ENCODE measurements at places on chromosomes 5 and 9. TPM values are rescaled to one million over a fixed set of nuclear protein-coding genes. Genes with fewer than 3 reads are reported as not detected.
A peak's percentile ranks its signal among the peaks of the same experiment; 100 is the strongest.

DNA sequence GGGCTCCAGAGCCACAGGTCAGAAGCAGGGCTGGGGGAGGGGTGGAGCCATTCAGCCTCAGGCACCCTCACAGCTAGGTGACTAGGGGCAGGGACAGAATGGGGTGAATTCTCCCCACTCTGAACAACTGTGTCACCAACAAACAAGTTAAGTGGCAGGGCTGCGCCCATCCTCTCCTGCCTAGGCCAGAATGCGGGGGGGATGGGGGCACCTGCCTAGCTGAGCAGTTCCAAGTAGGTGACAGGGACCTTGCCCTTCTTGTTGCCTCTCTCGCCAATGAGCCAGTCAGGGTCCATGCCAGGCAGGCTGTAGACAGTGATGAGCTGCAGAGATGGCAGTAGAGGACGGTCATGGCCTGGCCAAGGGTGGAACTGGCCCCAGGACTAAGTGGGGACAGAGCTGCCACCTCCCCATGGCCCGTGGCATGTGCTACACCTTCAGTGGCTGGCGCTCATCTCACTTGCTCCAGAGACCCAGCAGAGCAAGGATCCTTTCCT is 19.6 kb downstream of the SH3GLB2 start:
- no peak for DNase-seq
- H3K27ac ChIP-seq: no peak overlapping the region
- peaks cover 92% of the 10 kb centered on the region for H3K36me3 ChIP-seq
- no peaks in the 10 kb centered on the region for H3K27me3 ChIP-seq
- H3K4me1 ChIP-seq: peaks cover 48% of the 10 kb centered on the region
- no peak overlapping the region for H3K4me3 ChIP-seq

DNA sequence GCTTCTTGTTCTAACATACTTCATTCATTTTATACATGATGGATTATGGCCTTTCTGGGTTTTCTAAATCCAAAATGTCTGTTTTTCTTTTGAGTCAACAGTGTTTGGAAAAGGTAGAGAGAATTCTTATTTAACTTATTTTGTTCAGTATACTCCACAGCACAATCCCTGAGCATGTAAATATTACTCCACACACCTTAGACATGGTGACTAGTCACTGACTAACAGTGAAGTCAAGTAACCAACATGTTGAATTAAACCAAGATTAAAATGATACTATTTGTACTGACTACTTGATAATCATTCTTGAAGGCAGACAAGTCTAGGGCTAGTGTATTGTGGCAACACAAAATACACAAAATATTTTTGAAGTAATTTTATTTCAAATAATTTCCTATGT is 55.0 kb downstream of the HAPLN1 start:
- no peaks in the 10 kb centered on the region for H3K27me3 ChIP-seq
- no peak overlapping the region for H3K4me3 ChIP-seq
- no peak overlapping the region for H3K27ac ChIP-seq
- H3K36me3 ChIP-seq: no peaks in the 10 kb centered on the region

The SLC34A3 gene
- not detected for total RNA-seq

GRCh38 chr5:112397690-112398089 is 21.4 kb downstream of the EPB41L4A start:
- H3K27ac ChIP-seq: no peak overlapping the region
- H3K4me3 ChIP-seq: no peak overlapping the region
- DNase-seq: no peak
- H3K36me3 ChIP-seq: no peaks in the 10 kb centered on the region
- 0 out of 2 replicates have a peak, but pooled peaks cover 7% of the 10 kb centered on the region for H3K27me3 ChIP-seq

DNA sequence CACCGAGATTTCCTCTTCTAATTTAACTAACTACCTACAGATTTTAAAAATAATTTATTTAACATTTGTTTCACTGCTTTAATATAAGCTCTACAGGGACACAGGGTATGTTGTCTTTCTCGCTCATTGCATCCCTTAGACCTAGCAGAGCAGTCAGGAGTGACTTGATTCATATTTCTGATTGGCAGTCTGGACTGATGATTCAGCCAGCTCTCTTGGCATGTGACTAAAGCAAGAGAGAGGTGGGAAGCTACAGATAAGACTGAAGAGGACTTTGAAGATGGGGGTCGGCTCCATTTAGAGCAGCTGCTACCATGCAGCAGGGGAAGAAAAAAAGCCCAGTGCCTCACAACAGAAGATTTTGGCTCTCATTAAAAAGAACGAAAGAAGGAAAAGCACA is 173.4 kb upstream of the STK32A start:
- no peak overlapping the region for H3K4me3 ChIP-seq
- H3K36me3 ChIP-seq: no peaks in the 10 kb centered on the region
- no peaks in the 10 kb centered on the region for H3K27me3 ChIP-seq
- no peak for DNase-seq
- H3K27ac ChIP-seq: no peak overlapping the region

GRCh38 chr5:79236362-79236969 is 535 bp downstream of the JMY start:
- H3K36me3 ChIP-seq: no peaks in the 10 kb centered on the region
- H3K27me3 ChIP-seq: no peaks in the 10 kb centered on the region
- DNase-seq: peak; percentile 56
- H3K4me3 ChIP-seq: peak overlapping the region; percentile 52
- peak overlapping the region; percentile 73 for H3K27ac ChIP-seq

The TSSK1B gene
- total RNA-seq: not detected

The LIFR gene
- total RNA-seq: 3.7 TPM
